Pericardium fibroblast (primary cell): ENCODE measurements at places on chromosomes 2 and 18. TPM values are rescaled to one million over a fixed set of nuclear protein-coding genes. Genes with fewer than 3 reads are reported as not detected.

Gene MRPS5
- 34.5 and 35.1 TPM in 2 replicates for total RNA-seq

Gene MC5R
- not detected in 2 replicates for total RNA-seq

Gene ERICH2
- total RNA-seq = 0.34 TPM in 1 of 2 replicates, not detected in the other

Gene EN1
- total RNA-seq = 3.6 and 5.7 TPM in 2 replicates

Gene TUBA3E
- not detected in 2 replicates for total RNA-seq

Gene TRIP12
- 83.6 and 94.0 TPM in 2 replicates for total RNA-seq

Gene VPS54
- 11.1 and 15.4 TPM in 2 replicates for total RNA-seq

Gene SGPP2
- total RNA-seq = not detected in 2 replicates

Gene OBSL1
- 108 and 140 TPM in 2 replicates for total RNA-seq

Gene HOXD1
- not detected in 2 replicates for total RNA-seq

Gene ZNF407
- 4.3 and 5.3 TPM in 2 replicates for total RNA-seq

Gene UCN
- 0.35 and 2.0 TPM in 2 replicates for total RNA-seq

Gene PCARE
- total RNA-seq = not detected in 2 replicates

Gene DSG1
- not detected in 2 replicates for total RNA-seq

Gene POTEC
- not detected in 2 replicates for total RNA-seq

Gene ZDBF2
- 3.5 and 5.1 TPM in 2 replicates for total RNA-seq

Gene NEU4
- total RNA-seq = 0.09 TPM in 1 of 2 replicates, not detected in the other

Gene MDH1B
- total RNA-seq = 0.43 and 0.93 TPM in 2 replicates

Gene GALNT3
- total RNA-seq = 0.09 TPM in 1 of 2 replicates, not detected in the other

Gene GPR35
- 0.60 and 0.82 TPM in 2 replicates for total RNA-seq

Gene FAP
- 62.3 and 69.7 TPM in 2 replicates for total RNA-seq

Gene ZC3H8
- total RNA-seq = 3.9 and 9.8 TPM in 2 replicates

Gene SERPINB2
- total RNA-seq = 0.47 and 2.2 TPM in 2 replicates

Gene DES
- 98.0 and 165 TPM in 2 replicates for total RNA-seq

Gene SERPINB3
- not detected in 2 replicates for total RNA-seq

Gene SPHKAP
- total RNA-seq = not detected in 2 replicates

Gene GALNT13
- total RNA-seq = 0.09 and 0.12 TPM in 2 replicates

Gene INPP4A
- 9.9 and 10.5 TPM in 2 replicates for total RNA-seq

Gene SCYGR6
- not detected in 2 replicates for total RNA-seq

Gene CPSF3
- 20.0 and 21.3 TPM in 2 replicates for total RNA-seq

Gene ERBB4
- not detected in 2 replicates for total RNA-seq

Gene GKN2
- total RNA-seq = not detected in 2 replicates

Gene NEU2
- not detected in 2 replicates for total RNA-seq

Gene GPATCH11
- total RNA-seq = 2.6 and 5.8 TPM in 2 replicates

Gene ATP8B1
- total RNA-seq = 4.2 and 4.8 TPM in 2 replicates

Gene HIBCH
- total RNA-seq = 3.2 and 9.4 TPM in 2 replicates

Gene SIX3
- total RNA-seq = not detected in 2 replicates

Gene SLC4A3
- 3.4 and 9.3 TPM in 2 replicates for total RNA-seq
